ENCODE measurements at places on chromosomes 2 and 18. TPM values are rescaled to one million over a fixed set of nuclear protein-coding genes. Genes with fewer than 3 reads are reported as not detected.

ZAP70 gene
- total RNA-seq: not detected

RMND5A gene
- total RNA-seq: 21.1 TPM

CRYGC gene
- total RNA-seq: not detected

ASTL gene
- total RNA-seq: not detected

SLC9A4 gene
- total RNA-seq: not detected

TRIM43B gene
- not detected for total RNA-seq

TBR1 gene
- not detected for total RNA-seq

DSG1 gene
- not detected for total RNA-seq

CFAP65 gene
- total RNA-seq: not detected

EML4 gene
- 55.1 TPM for total RNA-seq

REV1 gene
- 7.6 TPM for total RNA-seq

All from cardiac atrium fibroblast (primary cell).